Stimulated activated CD8-positive, alpha-beta memory T cell treated with anti-CD3 and anti-CD28 coated beads, Interleukin-4, amount 100 ng/mL, for 1 hour (primary cell): ENCODE measurements at places on chromosomes 12 and 14.
A peak's percentile ranks its signal among the peaks of the same experiment; 100 is the strongest.

GRCh38 chr14:74945852-74946658, 9.3 kb downstream of the PGF start:
- peak; percentile 27 for DNase-seq

DNA sequence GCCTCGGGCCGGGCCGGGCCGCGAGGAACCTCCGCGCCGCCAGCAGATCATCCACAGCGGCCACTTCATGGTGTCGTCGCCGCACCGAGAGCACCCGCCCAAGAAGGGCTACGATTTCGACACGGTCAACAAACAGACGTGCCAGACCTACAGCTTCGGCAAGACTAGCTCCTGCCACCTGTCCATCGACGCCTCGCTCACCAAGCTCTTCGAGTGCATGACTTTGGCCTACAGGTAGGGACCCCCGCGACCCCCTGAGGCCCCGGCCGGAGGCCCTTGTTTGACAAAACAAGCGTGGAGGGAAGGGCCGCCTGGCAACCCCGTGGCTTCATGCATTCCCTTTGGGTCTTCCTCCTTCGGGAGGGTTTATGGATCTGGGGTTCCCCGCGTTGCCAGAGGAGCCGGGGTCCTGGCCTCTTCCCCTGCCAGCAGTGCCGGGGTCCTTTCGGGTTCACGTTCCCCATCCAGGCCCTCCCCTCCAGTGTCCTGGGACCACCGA, 526 bp downstream of the MLXIP start:
- no peak for DNase-seq

- no peak for DNase-seq
Measured at GRCh38 chr12:26280869-26281268, 85.5 kb downstream of the SSPN start.

DNA sequence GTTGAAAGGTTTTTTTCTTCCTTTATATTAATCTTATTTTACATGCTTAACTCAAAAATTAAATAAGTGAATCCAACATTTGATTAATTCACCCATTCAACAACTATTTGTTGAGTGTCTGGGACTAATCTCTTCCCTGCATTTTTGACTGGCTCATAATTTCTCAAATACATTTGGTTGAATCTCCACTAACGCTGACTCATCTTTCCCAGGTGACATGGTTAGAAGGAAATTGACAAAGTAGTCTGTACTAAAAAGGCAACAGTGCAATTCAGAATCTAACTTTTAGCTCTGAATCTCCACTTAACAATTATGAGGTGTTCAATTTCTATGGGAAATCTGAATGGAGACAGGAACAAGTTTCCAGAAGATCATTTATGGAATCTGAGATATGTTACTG, 88.9 kb downstream of the LIN7A start:
- no peak for DNase-seq
